ENCODE measurements at places on chromosomes 12 and 14. TPM values are rescaled to one million over a fixed set of nuclear protein-coding genes. Genes with fewer than 3 reads are reported as not detected.

DNA sequence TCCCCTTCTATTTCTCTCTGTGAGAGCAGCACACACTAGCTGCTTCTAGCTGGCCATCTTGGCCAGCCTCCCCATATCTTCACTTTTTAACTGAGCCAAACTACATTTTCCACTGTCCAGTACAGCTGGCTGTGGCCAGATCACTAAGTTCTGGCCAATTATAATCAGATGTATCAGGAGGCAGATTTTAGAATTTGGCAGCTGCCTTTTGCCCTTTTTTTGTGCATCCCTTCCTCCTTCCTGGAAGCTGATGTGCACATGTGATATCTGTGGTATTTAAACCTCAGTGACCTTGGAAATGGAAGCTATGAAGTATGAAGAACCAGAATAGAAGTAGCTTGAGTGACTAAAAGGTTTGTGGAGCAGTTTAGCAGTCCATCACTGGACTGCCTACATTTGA lies 49.8 kb upstream of the ANO6 start:
- DNase-seq: no peak

DNA sequence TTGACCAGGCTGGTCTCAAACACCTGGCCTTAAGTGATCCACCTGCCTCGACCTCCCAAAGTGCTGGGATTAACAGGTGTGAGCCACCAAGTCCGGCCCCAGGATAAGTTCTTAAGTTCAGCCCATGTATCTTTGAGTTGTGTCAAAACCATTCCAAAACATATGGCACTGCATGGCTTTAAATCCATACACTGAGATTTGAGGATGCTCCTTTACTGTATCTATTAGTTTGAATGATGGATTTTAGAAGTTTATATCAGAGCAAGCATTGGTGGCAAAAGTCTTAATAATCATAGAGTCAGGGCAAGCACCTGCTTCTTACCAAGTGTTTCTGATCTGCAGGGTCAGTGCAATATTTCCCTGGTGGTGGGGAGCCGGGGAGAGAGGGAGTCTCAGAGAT lies 6.1 kb downstream of the KRT6B start:
- peak; percentile 13 for DNase-seq

- no peak for DNase-seq
Measured at GRCh38 chr12:107780298-107780697, 5.8 kb downstream of the ASCL4 start.

DNA sequence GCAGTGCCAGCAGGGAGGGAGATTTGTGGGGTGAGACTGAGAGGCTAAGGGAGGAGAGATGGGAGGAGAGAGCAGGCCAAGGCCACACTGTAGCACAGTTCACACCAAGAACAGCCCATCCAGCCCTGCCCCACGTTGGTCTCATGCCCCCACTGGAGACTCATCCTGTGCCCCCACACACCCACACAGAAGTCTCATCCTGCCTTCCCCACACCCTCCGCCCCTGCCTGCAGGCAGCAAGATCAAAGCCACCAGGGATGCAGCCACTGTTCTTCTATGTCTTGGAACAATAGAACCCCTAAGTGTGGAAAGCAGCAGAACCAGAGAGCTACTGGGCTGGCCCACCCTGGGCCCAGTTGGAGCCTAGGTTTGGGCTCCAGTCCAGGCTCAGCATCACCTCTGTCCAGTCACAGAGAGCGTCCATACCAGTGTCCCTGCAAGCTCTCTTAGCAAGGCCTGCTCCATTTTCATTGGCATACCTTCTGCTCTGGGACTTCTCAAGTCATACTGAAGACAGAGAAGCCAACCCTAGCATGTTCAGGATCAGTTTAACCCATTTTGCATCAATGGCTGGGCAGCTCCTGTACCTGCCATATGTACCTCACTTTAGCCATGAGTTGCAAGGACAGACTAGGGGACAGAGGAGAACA lies 31.7 kb upstream of the HDAC7 start:
- peak; percentile 67 for DNase-seq

GRCh38 chr14:88477513-88478250 lies 77.1 kb downstream of the PTPN21 start:
- DNase-seq: no peak

GRCh38 chr12:64747695-64748094 lies 11.5 kb downstream of the GNS start:
- DNase-seq: no peak

The TMEM132C gene
- total RNA-seq: 0.33 TPM

The AMN gene
- 1.8 TPM for total RNA-seq

The SYT1 gene
- total RNA-seq: 6.5 TPM

The KRT4 gene
- total RNA-seq: not detected

The BCL7A gene
- 22.3 TPM for total RNA-seq

The ANGEL1 gene
- 25.1 TPM for total RNA-seq

The DIO2 gene
- total RNA-seq: not detected

All from endodermal cell (in vitro differentiated cells).